ENCODE measurements at places on chromosomes 13 and 19.

GRCh38 chr13:107075576-107075975, 507.6 kb upstream of the ARGLU1 start:
- DNase-seq = no peak

- DNase-seq = no peak
Measured at GRCh38 chr13:106029676-106030290, 505.7 kb downstream of the EFNB2 start.

DNA sequence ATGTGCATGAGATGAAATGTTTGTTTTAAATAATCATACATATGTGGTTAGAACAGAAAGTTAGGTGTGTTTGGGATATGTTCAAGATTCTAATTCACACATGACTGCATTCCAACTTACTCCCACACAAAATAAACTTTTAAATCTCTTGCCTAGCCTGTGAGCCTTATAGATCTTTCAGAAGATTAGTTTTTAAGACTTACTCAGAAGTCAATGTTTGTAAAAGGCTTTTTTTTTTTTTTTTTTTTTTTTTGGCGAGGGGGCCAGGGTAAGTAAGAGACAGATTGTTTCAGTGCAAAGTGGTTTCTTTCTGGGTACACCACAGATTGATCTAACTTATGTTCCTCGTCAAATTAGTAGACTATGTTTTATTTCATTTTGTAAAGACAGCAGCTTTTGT, 39.1 kb downstream of the GPR180 start:
- DNase-seq = no peak

DNA sequence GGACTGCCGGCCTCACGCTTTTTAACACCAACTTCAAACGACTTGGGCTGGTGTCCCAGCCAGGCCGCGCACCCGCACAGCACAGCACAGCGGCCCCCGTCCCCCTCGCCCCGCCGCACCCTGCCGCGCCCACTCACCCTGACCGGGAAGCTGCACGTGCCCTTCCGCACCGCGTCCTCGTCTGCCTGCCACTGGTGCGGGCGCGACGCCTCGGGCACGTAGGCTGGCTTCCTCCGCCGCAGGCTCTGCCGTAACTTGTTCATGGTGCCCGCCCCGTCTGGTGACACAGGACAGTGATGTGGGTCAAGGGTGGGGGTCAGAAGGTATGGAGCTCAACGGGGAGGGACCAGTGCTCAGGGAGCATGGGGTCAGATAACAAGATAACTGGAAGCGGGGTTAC, 6.2 kb downstream of the NUMBL start:
- DNase-seq = no peak

DNA sequence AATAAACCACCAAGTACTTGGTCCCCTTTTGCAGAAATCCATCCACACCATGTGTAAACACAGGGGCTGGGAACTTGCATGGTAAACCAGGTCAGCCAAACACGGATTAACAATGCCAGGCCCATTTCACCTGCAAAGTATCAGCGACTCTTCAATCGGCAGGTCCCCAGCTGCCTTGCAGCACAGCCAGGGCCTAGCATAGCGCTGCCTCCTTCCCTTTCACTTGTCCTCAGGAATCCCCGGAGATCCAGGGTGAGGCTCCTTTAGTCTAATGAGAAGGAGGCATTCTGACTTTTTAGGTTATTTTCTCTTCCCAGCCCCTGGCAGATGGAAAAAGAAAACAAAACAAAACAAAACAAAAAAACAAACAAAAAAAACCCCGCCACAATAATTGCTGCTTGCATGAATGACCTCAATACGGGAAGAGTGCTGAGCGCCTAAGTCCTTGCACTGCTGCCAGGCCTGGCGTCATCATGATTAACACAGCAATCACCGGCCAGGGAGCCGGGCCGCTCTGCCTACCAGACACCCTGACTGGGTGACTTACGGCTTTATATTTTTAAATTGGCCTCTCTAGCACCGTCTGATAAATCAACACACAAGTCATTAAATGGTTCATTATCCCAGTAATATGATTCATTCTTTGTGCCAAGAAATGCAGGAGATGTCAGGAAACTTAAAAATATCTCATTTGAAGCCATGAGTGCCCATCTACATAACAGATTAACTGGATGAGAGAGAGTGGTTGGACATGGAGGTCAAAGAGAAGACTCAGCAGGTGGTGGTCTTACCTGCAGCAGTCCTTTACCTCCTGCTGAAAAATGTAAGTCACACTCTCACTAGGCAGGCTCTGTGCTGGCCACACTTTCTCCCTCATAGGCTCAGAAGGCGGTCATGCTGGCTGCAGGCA, 692.7 kb downstream of the UQCRFS1 start:
- DNase-seq = no peak

GRCh38 chr19:51959791-51960190, 26.8 kb downstream of the ZNF350 start:
- no peak for DNase-seq

DNA sequence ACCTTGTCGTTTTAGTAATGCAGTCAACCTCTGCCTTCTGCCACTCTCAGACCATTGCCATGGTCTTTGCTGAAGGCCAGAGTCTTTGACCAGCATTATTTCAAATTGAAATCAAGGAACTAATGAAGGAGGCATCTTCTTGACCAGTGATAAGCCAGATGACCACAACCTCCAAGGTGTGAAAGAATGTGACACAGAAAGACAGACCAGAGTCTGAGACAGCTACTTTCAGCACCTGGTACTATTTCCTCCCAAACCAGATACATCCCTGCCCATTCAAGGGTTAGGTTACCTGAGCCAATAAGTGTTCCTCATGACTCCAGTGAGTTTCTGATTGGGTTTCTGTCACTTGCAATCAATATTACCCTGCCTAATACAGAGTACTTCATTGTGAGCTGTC, 20.3 kb upstream of the RNASEH2B start:
- no peak for DNase-seq

- DNase-seq = peak; percentile 12
Measured at GRCh38 chr19:35975608-35976214, 19.3 kb upstream of the SDHAF1 start.

DNA sequence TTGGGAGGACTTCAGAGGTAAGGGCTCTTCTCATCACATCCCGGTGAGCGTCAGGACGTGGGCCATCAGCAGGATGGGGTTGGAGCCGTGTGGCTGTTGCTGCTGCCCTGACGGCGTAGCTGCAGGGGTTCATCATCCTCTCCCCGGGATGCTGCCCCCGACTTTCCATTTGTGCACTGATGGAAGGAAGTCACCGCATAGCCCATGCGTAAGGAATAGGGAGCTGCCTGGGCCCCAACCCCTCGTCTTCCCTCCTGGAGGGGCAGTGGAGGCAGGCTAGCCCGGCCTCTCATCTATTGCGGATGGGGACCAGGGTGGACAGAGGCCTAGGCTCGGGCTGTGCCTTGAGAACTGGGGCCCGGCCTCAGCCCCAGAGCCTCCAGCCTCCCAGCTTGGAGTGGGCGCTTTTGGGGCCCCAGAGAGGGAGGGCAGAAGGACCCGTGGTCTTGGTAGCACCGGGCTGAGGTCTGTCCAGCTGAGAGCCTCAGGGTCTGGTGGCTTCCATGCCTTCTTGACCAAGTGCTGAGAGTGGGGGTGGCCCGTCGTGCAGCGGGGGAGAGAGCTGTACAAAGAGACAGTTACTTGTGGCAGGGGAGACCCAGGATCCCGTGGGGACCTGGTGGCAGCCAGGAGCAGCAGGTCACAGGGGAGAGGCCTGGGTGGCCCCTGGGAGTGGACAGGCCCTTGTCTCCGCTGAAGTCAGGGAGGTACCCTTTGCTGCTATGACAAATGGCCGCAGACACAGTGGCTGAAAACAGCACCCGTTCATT, 44.0 kb downstream of the KDM4B start:
- no peak for DNase-seq

GRCh38 chr13:29118471-29118870, 298.3 kb downstream of the MTUS2 start:
- no peak for DNase-seq

DNA sequence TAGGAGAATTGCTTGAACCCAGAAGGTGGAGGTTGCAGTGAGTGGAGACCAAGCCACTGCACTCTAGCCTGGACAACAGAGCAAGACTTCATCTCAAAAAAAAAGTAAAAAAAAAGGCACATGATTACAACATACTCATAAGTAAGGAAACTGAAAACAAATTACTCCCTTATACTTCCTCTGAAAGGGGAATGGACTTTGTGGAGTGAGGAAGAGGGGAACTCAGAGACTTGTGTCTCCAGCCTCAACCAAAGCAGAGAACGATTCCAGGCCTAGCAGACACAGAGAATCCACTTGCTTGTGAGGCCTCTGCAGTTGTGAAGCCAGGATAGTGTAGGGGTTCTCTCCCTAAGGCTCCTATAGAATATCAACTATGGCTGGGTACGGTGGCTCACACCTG, 4.3 kb upstream of the LATS2 start:
- DNase-seq = no peak

DNA sequence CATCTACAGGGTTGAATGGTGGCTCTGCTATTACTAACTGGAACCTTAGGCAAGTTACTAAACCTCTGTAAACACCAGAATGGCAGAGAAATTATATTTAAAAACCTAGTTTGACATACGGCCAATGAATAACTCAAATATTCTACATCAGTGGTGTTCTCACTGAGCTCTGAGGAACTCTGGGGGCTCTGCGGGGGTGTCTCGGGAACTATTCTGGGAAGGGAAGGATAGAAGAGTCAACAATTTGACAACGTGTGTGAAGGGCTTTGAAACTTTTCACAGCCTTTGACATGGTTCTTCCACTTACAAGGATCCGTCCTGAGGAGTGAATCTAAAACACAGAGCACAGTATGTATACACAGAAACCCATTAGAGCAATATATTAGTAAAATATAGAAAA, 38.7 kb downstream of the SOHLH2 start:
- no peak for DNase-seq

- DNase-seq = no peak
Measured at GRCh38 chr19:2359992-2360685, at the start of gene TMPRSS9. TSS of gene TMPRSS9 (plus strand) at chr19:2360265. CDS start at chr19:2389786, 29,521 bp downstream.

GRCh38 chr19:39974377-39975155, 3.6 kb downstream of the PSMC4 start:
- no peak for DNase-seq

DNA sequence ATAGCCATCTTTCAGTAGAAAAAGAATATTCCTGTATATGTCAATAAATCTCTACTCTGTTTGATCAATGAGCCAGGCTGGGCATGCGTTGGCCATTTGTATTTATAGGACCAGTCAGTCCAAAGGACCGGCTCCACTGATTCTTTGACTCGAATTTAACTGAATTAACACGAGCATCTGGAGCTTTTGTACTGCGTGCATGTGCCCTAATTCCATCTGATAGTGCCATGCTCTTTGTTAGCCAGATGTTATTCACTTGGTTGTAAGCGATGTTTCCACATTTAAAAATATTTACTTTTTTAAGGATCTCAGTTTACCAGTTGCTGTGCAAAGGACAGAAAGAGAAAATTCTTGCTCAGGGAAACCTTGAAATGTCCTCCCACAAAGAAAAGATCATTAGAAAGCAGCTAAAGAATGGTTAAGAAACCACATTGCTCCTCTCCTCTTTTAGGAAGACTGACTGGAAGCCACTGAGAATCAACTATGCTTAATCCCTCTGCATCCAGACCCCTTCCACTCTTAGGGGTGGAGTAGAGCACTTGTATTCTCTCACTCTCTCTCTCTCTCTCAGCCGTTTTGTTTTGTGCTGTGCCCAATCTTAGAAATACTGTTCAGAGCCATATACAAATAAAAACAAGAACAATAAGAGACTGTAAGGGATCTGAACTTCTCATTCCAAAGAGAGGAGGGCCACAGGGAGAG, 165.8 kb downstream of the DCLK1 start:
- no peak for DNase-seq

DNA sequence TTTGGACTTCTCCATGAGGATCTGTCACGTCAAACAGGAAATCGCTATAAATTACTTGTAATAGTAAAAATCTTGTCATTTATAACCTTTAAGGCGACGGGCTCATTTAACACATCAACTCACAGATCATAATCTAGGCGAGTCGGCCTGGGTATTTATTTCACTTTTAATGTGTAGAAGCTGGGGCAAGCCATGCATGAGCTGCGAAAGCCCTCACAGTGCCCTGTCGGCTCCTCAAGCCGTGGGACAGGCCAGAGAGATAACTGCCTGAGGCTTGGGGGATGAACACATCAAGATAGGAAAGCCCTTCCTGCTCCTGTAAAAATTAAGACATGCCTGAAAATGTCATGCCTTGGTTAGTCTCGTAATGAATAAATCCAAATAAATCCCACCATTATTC, 30.8 kb downstream of the SOX1 start:
- DNase-seq = no peak

- DNase-seq = no peak
Measured at GRCh38 chr19:2132731-2133490, 18.5 kb downstream of the AP3D1 start.

DNA sequence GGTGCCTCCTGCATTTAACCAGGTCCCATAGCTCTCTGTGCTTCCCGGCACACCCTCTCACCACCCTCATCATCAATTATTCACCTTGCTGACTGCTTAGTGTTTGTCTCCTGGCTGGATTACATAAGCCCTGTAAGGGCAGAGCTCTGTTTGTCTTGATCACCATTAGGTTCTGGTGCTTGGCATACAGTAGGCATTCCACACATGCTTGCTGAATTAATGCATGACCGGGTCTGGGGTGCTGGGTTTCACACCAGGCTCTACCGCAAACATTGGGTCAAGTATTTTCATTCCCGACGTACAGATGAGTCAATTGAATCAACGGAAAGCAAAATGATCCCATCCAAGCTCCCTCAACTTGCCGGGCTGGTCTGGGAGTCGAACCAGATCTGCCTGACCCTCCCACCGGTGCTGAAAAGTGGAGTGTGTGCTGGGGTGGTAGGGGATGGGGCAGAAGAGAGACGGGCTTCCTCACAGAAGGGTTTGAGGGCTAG, 28.5 kb downstream of the VAV1 start:
- DNase-seq = peak; percentile 98

GRCh38 chr19:16957855-16958254, 68.8 kb downstream of the CPAMD8 start:
- no peak for DNase-seq

Measured in NCI-H226 (cell line).